ENCODE measurements at places on chromosomes 5 and 9.

- DNase-seq: no peak
Observed at GRCh38 chr5:155605920-155606319, 592.4 kb downstream of the KIF4B start.

DNA sequence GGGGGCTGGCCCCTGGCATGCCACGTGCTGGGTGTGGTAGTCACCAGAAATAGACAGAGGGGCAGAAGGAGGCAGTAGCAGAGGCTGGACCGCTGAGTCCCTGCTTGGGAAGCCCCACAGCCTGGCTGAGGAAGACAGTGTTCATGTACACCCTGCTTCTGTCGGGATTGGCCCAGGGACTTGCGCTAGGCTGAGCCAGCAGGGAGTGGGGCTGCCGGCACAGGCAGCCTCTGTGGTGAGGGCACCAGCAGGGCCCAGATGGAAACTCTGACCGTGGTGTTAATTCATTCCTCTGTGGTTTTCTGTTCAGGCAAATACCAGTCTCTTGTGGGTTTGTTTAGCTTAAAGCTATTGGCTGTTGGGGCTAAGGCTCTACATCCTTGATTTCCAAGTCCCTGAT lies 108.6 kb upstream of the RAD23B start:
- no peak for DNase-seq

DNA sequence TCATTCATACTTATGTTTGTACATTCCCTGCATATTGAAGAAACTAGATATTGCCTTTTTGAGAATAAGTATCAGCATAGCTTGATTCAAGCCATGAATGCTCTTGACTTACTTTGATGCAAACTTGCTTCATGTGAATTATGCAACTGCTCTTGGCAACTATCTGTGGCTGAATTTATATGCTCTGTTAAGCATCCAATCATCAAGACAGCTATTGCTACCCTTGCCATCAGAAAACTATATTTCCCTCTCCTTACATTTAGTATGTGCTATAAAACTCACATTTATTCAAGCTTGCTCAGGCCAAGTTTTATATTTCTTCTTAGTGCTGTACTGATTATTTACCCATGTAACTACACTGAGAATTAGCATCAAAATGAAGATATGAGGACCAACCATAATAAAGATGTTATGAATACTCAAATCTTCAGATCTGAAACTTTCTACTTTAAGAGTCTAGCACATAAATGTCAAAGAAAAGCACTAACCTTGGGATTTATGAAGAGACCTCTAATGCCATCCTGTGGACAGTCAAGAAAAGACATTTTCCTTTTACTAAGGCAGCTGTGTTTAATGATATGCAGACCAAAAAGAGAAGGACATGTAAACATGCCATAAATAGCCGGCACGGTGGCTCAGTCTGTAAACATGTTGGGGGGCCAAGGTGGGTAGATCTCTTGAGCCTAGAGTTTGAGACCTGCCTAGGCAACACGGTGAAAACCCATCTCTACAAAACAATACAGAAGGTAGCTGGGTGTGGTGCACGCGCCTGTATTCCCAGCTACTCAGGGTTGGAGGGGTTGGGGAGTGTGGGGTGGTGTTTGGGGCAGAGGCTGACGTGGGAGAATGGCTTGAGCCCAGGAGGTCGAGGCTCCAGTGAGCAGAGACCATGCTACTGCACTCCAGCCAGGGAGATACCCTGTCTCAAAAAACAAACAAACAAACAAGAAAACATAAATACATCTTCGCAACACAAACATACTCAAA lies 267.0 kb upstream of the TYRP1 start:
- DNase-seq: peak; percentile 1

DNA sequence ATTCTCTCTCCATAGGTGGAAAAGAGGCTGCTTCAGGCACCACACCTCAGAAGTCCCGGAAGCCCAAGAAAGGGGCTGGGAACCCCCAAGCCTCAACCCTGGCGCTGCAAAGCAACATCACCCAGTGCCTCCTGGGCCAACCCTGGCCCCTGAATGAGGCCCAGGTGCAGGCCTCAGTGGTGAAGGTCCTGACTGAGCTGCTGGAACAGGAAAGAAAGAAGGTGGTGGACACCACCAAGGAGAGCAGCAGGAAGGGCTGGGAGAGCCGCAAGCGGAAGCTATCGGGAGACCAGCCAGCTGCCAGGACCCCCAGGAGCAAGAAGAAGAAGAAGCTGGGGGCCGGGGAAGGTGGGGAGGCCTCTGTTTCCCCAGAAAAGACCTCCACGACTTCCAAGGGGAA lies 16.4 kb downstream of the CD74 start:
- DNase-seq: no peak

- DNase-seq: no peak
Observed at GRCh38 chr5:176611435-176611834, 1.5 kb upstream of the GPRIN1 start.

DNA sequence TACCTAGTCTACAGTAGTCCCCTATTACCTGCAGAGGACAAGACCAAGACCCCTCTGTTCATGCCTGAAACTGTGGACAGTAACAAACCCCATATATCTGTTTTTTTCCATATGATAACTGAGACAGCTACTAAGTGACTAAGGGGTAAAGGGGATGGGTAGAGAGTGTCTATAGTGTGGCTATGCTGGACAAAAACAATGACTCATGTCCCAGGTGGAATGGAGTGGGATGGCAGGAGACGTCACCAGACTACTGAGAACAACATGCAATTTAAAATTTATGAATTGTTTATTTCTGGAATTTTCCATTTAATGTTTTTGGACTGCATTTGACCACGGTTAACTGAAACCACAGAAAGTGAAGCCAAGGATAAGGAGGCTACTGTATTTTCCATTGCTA lies 171.8 kb downstream of the AGTPBP1 start:
- no peak for DNase-seq

DNA sequence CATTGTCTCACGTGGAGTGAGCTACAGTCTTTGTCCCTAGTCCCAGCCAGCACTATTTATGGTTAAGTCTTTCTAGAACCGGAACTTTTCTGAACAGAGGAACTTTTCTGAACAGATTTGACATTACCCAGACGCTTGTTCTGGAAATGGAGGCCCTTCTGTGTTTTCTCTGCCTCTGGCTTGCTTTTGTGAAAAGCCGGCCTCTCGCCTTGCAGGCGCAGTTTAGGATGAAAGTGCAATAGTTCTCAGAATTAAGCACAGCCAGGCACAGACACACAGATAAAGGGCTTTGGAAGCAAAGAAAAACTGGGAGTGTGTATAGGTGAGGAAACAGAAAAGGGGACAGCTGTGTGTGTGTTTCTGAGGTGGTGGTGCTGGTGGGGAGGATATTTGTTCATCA lies 5.9 kb downstream of the GDNF start:
- peak; percentile 23 for DNase-seq

DNA sequence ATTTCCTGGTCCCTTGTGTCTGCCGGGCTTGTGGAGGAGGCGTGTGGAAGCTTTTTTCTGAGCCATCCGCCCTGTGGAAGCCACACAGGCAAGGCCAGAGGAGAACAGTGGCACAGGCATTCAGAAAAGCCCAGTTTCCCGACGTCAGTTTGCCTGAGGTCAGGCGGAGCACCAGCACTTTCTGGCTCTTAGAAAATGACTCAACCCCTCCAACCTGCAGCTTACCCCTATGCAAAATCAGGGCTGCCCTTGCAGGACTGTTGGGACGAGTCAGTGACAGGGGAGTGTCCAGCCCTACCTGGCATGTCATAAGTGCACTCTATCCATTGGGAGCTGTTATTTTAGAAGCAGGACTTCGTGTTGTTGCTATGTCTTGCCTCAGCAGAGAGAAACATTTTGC lies 216.0 kb downstream of the NR3C1 start:
- no peak for DNase-seq

DNA sequence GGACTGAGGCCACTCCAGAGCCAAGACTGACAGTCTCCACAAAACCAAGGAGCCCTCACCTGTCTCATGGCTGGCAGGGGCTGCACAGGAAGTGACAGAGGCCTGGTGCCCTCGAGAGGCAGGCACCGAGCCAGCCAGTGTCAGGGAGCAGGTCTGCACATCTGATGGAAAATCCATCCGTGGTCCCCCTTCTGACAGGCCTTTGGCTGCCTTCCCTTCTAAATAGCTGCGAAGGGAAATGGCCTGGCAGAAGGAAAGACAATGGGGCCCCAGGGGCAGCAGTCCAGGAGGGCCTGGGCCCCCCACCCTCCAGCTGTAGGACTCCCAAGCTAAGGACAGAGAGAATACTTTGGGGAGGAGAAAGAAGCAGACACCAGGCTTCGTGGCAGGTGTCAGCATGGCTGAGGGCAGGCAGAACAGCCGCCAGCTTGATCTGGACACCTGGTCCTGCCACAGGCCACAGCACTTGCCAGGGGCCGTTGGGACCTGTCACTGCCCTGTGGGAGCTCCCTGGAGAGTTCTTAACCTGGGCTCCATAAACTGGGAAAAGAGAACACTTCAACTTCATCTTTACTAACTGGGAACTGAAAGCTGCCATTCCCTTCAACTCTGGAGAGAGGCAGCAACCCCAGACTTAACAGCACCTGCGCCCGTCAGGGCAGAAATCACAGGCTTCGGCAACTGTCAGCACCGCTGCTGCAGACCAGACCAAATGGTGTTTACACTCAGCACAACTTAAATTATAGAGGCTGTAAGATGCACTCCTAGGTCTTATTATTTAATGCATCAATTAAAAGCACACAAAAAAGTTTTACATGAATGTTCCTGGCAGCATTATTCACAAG lies 22.0 kb downstream of the ADAMTS2 start:
- peak; percentile 85 for DNase-seq

DNA sequence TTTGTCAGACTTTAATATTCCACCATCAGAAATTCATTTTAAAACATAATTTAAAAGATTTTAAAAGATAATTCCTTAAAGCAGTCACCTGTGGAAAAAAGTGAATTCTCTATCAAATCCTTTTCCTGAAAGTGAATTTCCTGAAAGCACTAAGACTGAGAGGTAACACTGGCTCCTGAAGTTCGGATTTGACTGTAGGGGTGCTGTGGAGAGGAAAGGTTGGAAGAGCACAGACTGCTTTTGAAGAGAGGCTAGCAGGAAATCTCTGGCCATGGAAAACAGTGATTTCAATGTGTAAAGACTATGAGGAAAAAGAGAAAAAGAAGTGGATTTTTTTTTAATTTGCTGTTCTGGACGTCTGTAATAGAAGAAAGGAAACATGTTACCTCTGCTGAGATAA lies 35.7 kb upstream of the TMEM161B start:
- DNase-seq: no peak

GRCh38 chr5:133343196-133343595 lies 269.1 kb downstream of the FSTL4 start:
- DNase-seq: no peak

GRCh38 chr5:39750661-39751060 lies 325.9 kb upstream of the DAB2 start:
- no peak for DNase-seq

- DNase-seq: no peak
Observed at GRCh38 chr5:136040746-136041415, 12.1 kb downstream of the TGFBI start.

GRCh38 chr5:2752059-2752820 lies 763 bp upstream of the IRX2 start:
- DNase-seq: no peak

DNA sequence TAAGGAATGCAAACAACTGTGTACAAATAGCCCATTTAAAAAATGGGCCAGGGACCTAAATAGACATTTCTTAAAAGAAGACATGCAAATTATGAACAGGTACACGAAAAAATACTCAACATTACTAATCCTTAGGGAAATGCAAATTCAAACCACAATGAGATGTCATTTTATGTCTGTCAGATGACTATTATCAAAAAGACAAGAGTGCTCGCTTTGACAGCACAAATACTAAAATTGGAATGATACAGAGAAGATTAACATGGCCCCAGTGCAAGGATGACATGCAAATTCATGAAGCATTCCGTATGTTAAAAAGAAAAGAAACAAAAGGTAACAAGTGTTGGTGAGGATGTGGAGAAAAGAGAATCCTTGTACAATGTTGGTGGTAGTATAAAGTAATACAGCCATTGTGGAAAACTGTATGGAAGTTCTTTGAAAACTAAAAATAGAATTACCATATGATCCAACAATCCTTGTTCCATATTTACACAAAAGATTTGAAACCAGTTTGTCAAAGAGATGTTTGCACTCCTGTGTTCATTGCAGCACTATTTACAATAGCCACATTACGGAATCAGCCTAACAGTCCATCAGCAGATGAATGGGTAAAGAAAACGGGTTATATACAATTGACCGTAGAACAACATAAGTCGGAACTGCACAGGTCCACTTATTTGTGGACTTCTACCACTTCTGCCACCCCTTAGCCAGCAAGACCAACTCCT lies 47.2 kb upstream of the PCAT7 start:
- DNase-seq: no peak

DNA sequence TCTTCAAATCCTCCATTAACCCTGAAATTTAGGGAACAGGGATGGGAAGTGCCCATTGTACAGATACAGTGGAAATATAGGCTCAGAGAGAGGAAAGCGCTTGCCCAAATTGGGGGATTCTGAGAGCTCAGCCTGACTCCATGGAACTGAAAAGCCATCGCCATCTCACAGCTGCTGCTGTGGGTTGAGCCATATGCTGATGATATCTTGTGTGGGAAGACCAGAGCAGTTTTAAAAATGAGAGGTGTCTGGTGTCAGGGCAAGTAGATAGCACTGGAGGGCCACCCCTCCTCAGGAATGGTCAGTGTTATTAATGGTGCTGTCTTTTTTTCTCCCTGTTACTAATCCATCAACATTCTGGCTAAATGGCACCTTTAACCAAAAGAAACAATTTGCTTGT lies 50.9 kb upstream of the C5orf58 start:
- peak; percentile 34 for DNase-seq

- DNase-seq: no peak
Observed at GRCh38 chr5:77974576-77974975, 198.4 kb upstream of the TBCA start.

DNA sequence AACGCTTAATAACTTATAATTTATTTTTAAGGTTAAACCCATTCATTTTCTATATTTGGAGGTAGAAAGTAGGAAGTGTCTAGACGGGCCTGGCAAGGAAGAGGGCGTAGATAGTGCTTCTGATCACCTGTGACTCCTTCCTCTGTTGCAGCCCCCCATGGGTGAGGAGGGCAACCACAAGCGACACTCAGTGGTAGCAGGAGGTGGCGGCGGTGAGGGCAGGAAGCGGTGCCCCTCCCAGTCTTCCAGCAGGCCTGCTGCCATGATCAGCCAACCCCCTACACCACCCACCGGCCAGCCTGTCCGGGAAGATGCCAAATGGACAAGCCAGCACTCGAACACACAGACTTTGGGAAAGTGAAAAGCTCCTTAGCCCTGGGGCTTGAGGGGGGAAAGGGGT lies 36.7 kb downstream of the FAXDC2 start:
- no peak for DNase-seq

DNA sequence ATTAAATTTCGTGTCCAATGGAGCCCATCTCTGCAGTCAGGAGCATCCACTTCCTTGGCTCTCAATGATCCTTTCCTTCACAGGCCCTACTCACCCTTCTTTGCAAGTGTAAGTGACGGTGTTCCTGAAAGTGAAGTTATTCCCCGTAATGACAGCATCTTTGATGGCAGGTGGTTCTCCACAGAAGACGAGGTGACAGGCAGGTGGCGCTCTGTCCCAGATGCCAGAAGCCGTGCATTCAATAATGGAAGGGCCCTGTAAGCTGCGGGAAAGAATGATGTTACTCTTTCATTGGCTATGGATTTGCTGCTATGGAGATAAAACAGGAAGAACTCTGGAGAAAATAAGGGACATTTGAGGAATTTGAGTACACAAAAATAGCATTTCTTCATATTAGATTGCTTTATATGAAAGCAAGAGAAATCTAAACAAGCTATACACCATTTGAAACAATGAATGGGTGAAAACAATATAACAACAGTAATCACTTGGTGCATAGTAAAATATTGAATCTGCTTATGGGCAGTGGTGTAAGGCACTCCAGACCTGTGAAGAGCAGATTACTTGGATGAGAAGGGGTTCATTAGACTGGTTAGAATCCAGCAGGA lies 89.9 kb upstream of the TXNDC8 start:
- DNase-seq: peak; percentile 12

Data from NCI-H524 (cell line).